ENCODE measurements at places on chromosomes 12 and 14. TPM values are rescaled to one million over a fixed set of nuclear protein-coding genes. Genes with fewer than 3 reads are reported as not detected.

DNA sequence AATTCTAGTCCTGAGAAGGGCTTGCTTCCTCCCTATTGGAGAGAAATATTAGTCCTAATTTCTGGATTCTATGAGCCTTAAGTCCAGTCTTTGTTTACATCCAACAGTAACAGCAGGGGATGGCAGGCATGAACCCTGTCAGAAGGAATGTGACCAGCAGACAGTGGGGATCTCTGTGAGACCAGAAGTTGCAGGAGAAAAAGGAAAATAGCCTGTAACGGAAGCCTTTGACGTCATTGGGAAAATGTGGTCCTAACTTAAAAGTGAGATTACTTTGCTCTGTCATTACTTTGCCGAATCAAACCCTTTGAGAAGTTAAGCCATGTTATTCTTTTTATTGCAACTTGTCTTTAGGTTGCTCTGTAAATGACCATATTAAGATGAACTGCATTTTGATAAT, 218.2 kb upstream of the PRICKLE1 start:
- DNase-seq: no peak

GRCh38 chr12:68263366-68263765, 10.0 kb upstream of the IL22 start:
- no peak for DNase-seq

DNA sequence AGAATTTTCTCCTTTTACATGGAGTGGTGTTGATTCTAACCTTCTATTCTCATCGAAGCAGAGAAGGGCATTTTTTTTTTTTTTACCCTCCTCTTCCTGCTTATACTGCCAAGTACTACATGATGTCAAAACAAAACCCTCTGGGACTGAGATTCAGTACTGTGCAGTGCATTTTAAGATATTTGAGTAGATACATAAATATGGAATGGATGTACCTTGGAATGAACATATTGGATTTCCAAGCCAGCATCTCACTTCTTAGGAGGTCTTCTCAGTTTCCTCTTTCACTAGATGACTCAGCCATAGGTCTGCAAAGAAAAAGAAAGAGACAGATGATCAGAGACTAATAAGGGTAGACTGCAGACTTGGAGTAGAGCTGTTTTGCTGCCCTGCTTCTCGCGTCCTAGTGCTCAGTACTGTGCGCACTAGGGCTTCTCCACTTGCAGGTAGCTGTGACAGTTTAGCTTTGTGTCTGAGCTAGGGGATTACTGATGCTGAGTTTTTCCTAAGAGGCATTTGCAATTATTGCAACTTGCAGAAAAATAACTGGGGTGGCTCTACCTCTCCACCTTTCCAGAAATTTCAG, 20.4 kb downstream of the TPH2 start:
- DNase-seq: no peak

Gene NOXRED1
- not detected for total RNA-seq

- no peak for DNase-seq
Observed at GRCh38 chr12:63805704-63806672, 26.3 kb downstream of the RXYLT1 start.

- DNase-seq: no peak
Observed at GRCh38 chr12:31228811-31229792, 96.8 kb downstream of the SINHCAF start.

- DNase-seq: peak; percentile 67
Observed at GRCh38 chr12:89544681-89545184, 18.9 kb upstream of the POC1B start.

- DNase-seq: no peak
Observed at GRCh38 chr12:110107369-110108281, 16.5 kb upstream of the IFT81 start.

Gene DHH
- 31.5 TPM for total RNA-seq

GRCh38 chr14:23930742-23931141, 22.8 kb upstream of the DHRS4 start:
- DNase-seq: peak; percentile 72

GRCh38 chr14:23877111-23877510, 76.5 kb upstream of the DHRS4 start:
- no peak for DNase-seq

Gene MYG1
- total RNA-seq: 27.5 TPM

Gene PRH2
- not detected for total RNA-seq

- no peak for DNase-seq
Observed at GRCh38 chr12:639566-639965, 23.7 kb downstream of the NINJ2 start.

DNA sequence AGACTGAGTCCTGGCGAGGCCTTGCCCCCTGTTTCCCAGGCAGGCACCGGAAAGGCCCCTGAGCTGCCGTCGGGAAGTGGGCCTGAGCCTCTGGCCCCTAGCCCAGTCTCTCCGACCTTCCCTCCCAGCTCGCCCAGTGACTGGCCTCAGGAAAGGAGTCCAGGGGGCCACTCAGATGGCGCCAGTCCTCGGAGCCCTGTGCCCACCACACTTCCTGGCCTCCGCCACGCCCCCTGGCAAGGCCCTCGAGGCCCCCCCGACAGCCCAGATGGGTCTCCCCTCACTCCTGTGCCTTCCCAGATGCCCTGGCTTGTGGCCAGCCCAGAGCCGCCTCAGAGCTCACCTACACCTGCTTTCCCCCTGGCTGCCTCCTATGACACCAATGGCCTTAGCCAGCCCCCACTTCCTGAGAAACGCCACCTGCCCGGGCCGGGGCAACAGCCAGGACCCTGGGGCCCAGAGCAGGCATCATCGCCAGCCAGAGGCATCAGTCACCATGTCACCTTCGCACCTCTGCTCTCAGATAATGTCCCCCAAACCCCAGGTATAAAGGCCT, 10.9 kb downstream of the TNS2 start:
- peak; percentile 69 for DNase-seq

DNA sequence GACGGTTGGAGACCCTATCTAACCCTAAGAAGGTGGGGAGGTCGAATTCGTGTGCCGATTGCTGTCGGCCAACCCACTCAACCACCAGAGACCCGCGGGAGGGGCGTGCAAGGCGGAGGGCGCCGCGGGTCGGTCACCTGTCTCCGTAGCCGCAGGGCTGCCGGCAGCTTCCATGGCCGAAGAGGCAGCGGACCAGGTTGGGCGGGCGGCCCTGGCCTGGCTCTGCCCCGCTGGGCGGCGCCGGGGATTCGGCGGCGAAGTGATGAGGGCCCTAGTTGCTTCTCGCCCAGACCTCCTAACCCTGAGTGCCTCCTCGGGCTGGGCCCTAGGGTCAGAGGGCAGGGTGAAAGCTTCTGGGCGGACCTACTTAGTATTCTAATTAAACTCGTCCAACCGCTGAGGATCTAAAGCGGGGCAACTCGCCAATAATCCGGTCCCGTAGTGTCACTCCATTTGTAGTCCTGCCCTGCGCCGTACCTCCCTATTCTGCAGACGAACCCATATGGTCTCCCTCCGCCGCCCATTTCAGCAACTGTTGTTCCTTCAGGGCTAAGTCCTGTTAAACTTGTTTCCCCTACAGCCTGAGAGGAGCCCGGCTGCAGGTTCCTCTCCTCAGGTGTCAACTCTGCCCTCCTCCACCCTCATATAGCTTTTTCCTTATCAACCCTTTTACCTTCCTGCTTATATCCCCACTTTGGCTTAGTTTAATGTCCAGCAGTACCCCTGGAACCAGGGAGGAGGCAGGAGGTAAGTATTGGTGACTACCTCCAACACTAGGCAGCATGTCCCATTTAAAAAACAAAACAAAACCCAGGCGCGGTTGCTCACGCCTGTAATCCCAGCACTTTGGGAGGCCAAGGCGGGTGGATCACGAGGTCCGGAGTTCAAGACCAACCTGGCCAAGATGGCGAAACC, at the start of gene PYM1:
Gene PYM1 (minus strand): TSS at position 307 of the 915 bp plus-strand sequence. CDS start 133 bp downstream, at position 174.
- DNase-seq: peak; percentile 57

Gene CINP
- 6.8 TPM for total RNA-seq

Gene GRIP1
- total RNA-seq: not detected

- DNase-seq: no peak
Observed at GRCh38 chr12:6653342-6653741, 6.1 kb upstream of the ACRBP start.

DNA sequence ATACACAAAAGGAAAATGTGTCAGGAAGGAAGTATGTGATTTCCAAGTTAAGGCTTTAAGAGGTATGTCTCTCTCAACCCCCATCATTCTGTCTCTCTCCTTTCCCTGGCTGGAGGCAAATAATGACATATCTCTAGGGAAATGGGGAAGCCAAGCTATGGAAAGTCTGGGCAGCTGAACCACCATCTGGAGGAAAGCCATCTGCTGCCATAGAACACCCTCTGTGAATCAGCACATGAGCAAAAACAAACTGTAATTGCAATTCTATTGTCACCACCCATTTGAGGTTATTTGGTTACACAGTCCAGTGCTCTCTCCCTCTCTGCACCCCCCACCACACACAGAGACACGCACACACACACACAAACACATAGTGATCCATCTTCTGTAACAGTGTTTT, 766.2 kb downstream of the FLRT2 start:
- DNase-seq: no peak

Data from ascending aorta (tissue), 2 donors.